ENCODE measurements at places on chromosomes 3 and 15.
A peak's percentile ranks its signal among the peaks of the same experiment; 100 is the strongest.

GRCh38 chr15:80375968-80376891, 28.0 kb upstream of the ARNT2 start:
- DNase-seq = no peak

DNA sequence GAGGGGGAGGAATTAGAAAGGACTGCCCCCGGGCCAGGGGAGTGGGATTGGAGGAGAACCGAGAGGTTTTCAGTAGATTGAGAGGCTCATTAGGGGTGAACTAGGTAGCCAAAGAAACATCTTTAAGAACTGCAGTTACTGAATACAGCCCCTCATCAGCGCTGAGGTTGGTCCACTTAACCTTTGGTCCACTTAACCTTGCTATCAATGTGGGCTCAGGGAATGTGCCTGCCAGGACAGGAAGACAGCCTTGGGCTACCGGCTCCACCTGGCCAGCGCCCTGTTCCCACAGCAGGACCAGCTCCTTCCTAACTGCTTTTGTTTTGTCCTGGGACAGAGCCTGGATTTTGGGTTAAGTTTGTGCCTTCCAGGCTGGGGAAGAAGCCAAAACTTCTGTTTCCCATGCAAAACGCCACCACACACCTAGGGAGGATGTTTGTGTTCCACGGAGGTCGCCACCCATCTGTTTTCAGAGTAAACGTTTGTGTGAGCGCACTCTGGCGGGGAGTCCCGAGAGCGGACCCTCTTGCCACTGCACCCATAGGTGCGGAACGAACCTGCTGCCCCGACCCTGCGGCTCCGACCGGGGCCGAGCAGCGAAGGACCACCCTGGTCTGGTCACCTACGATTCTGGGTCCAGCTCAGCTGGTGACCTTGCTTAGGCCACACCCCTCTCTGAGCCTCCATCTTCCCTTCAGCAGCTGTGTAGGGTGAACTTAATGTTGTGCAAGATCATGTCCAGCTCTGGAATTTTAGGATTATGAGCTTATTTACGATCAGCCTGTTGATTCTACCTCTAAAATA, 107.4 kb downstream of the VGLL4 start:
- no peak for DNase-seq

GRCh38 chr15:58604455-58604923, 145.0 kb downstream of the ADAM10 start:
- DNase-seq = no peak

GRCh38 chr3:149968216-149968615, 2.5 kb downstream of the PFN2 start:
- no peak for DNase-seq

DNA sequence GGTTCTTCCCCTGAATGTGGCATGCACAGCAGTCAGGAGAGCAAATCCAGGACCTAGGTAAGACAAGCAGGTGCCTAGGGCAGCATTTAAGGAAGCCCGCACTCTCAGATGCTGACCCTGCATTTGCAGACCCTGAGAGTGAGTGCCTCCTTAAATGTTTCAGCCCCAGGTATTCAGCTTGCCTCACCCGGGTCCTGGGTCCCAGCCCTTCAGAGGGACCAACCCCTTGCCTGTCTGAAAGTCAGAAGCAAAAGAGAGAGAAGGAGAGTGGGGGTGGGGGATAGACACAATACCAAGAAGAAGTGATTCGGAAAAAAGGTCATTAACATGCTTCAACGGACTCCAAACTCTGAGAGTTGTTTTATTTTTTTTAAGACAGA, 75.0 kb downstream of the MEGF11 start:
- DNase-seq = no peak

DNA sequence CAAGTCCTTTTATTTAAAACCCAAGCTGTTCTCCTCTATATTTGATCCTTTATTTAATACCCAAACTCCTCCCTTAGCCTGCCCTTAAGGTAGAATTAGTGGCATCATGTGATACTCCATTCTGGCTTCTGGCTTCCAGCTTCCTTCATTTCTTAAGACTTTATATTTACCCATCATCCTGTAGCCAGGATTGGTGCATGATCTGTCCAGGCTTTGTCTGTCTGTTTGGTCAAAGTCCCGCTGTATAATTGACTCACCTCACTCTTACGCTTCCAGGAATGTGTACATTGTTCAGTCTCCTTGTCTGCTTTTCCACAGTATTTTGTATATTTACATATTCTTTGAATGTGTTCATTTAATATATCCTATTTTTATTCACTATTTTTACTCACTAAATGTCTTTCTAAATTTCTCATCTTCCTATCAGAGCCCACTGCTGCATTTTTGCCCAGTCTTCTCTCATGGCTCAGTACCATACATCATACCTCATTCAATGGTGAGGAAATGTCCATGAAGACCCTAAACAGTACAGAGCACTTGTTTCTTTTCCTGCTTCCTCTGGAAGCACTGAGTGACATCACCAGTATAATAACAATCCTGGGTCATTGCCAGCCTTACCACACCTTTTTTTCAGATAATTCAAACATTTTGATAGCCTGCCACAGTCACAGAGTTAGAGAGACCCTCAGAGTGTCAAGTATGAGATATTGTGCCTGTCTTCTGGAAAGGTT, 31.5 kb downstream of the TMEM108 start:
- no peak for DNase-seq

DNA sequence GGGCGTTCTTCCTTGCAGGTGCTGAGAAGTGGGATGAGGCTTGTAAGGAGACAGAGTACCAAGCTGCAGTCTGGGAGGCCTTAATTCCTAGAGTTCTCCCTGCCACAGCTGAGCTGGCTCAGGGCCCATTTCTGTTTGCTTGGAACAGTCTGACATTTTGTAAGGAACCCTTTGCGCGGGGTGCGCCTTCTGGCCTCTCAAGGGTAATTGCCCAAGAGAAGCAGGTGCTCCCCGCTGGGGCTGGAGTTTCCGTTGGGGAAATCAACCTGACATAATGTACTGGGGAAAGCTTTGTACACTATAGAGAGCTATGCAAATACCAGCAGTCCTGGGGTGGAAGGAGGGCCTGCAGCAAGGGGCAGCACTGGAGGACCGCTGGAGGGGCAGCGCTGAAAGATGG, 83.6 kb downstream of the HMG20A start:
- DNase-seq = no peak

- no peak for DNase-seq
Measured at GRCh38 chr15:50355619-50355905, 564 bp upstream of the GABPB1 start.

DNA sequence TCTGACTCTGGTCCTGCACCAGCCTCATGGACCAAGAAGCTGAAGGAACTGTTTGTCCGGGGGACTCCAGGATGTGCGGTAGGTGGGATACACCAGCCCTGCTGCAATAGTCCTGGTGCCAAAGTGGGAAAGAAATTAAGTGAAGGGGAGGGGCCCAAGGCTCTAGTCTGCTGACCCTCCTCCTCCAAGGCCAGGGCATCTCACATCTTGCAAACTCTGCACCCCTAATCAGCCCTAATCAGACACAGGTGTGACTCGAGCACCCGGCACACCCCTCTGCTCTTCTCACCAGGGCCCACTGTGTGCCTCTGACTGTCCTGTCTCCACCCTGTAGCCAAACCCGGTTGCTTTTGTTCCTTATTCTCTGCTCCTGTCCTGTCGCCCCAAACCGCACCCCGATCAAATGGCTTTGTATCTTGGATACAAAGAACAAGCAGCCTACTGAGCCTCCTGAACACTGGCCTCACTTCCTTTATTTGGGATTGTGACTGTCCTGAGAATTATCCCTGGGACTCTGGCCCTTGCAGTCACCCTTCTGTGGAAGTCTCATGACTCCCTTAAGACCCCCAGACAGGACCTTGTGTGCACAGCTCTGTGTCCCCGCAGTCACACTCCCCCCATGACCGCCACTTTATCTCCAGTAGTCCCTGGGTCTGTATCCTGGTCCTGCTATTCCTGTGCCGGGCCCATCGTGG, 26.7 kb upstream of the SLC41A3 start:
- DNase-seq = no peak

DNA sequence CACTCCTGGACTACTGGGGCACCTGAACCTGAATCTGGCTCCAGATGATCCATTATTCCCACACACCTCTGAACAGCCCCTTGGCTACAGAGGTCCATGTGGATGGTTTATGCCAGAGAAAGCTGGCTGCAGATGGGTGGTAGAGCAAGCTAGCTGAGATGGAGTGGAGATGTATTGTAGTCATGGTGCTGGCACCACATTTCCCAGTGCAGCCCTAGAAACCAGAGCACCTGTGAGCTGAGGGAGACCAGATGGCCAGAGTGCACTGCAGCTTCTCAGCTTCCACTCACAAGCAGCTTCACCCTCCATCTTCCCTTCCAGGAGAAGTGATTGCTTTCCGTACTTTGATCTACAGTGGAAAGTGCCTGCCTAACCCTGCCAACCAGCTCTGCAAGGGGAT, 29.9 kb downstream of the RBP1 start:
- no peak for DNase-seq

DNA sequence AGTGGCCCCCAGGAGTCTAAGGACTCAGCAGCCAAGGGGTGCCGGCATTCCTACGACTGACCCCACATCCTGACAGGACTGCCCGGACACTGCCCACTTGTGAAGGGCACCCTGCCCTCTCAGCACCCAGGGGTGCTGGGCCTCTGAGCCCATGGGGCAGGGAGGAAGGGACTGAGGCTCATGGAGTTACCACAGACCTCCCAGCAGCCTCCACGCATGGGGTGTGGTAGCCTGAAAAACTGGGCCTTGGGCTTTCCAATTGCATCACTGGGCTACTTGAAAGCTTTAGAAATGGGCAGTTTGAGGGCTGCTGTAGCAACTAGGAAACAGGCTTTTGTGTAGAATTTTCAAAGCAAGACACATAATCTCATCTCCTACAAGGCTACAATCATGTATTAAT, 13.2 kb downstream of the TKT start:
- DNase-seq = no peak

DNA sequence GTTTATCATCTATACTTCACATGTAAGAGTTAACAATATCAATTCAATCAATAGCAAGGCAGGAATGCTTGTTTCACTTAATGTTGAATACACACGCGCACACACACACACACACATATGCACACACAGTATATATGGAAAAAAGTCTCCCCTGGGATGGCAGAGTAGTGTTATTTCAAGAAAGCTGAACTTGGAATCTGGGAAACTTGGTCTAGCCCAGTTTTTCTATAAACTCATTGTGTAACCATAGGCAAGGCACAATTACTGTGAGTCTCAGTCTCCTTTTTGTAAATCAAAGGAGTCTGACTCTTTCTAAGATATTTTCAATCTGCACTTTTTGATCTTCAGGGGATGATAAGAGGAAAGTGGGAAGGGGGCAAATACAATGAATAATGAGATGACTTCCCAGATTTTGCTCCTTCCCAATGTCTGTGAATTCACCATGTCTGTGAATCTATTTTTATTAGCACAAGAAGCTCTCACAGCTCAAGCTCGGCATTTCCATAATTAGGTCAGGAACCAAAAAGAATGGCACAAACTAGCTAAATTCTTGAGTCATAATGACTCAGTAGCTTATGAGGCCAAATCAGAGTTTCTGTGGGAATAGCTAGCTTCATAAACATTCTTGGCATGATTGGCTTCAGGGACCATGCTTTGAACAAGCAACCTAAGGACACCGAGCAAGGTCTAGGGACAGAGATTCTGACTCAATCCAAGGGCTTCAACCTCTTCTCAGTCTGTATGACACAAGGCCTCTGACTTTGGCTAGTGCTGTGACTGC, 227.4 kb upstream of the DCBLD2 start:
- DNase-seq = no peak

- DNase-seq = no peak
Measured at GRCh38 chr3:74273091-74273490, 341.4 kb downstream of the CNTN3 start.

DNA sequence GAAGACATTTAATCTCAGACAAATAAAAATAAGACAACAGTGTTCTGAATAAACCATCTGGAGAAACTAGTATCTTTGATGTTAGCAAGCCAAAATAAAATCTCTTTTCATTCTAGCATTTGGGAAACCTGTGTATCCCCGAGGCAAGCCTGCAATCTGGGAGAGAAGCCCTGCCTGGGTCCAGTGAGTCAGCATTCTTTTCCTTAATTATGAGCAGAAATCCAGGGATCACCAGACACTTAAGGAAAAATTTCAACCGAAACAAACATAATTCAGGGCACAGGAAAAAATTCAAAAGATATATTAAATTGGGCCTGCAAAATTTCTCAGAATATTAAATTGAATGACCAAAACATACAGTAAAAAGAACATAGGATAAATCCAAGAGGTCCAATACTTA, 4.2 kb downstream of the NCBP2 start:
- no peak for DNase-seq

DNA sequence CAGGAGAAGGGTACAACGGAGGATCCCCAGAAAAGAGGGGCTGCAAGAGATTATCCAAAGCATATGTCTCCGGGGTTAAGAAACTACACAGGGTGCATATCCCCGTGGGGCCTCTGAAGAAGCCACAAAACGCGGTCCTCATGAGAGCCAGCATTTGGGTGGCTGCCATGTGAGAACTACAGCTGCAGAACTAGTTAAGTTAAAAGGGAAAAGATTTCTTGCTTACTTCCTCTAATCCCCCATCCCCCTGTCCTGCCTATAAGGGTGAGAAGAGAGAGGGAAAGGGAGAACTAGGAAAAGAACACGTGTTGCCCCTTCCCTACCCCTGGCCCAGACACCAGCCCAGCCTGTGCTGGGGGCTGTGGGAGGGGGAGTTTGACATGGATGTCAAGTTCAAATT, 70.4 kb upstream of the PCSK6 start:
- DNase-seq = no peak

DNA sequence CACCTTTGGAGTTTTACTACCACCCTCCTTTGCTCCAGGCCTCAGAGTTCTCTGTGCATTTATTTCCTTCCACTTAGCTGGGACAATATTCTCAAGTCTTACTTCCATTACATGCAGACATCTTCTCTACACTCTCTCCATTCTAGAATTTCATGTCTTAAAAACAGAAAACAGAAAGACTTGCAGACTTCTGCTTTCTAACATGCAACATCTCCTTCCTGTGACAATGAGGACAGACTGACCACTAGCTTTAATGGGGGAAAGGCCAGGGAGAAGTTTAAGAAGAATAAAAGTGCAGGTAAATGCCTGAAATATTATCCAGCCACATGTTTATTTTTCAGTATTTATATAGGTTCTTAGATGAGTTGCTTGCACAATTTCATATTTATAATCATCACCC, 17.1 kb upstream of the CSTA start:
- no peak for DNase-seq

DNA sequence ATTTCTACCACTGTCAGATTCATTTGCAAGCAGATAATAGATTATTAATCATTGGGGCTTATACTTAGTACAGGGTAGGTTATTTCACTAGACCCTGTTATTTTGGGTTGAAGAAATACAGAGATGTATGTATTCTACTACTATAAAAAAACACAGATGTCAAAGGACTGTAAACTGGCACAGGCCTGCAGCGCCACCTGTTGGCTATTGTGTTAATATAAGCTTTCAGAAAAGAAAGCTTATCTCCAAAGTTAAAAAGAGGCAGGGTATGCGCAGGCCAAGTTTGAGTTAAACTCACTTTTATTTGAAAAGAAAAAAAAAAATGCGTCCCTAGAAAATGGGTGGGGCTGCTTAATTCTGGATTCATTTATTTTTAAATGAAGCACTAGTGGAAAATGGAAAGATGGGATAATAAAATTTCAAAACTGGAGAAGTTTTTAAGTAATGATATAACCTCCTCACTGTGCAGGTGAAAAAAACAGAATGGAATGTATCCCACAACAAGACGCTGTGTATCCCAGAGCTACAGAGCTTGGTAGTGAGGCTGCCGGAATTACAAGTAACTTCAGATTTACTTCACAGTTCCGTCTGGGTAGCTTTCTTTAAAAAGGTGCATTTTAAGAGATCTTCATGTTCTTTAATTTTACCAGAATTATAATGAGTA, 407.2 kb upstream of the TGFBR2 start:
- peak; percentile 22 for DNase-seq
